Stimulated activated CD8-positive, alpha-beta memory T cell treated with anti-CD3 and anti-CD28 coated beads, Interleukin-7, amount 100 ng/mL, for 1 hour (primary cell): ENCODE measurements at places on chromosomes 5 and 9.

DNA sequence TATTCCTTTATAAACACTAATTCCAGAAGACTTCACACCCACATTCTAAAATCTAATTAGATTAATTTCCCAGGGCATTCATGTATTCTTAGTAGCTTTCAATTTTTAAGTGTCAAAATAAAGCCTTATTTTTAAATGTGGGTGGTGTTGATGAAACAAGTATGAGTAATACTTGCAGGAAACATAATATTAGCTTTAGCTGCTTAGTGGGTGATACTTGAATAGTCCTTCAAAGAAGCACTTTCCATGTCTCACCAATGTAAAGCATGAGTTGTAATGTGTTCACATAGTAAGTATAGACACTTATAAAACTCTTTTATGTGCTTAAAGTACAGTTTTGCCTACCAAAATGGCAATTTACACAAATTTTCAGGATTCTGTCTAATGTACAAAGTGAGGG, 6.9 kb downstream of the FNBP1 start:
- DNase-seq, result no peak

DNA sequence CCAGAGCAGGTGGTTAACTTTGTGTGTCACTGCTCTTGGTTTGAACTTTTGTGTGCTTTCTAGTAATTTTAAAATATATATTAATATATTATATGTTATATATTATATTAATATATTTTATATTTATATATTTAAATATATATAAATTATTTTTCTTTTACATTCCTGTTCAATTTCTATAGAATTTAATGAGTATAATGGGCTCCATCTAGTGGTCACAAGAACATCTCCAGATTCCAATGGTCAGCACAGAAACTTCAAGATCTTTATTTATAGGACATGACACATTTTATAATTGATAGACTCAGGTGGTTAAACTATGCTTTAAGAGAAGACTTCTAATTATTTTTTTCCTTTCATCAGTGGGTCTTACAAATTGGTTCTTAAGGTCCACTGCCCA, 39.1 kb downstream of the COL23A1 start:
- no peak for DNase-seq

DNA sequence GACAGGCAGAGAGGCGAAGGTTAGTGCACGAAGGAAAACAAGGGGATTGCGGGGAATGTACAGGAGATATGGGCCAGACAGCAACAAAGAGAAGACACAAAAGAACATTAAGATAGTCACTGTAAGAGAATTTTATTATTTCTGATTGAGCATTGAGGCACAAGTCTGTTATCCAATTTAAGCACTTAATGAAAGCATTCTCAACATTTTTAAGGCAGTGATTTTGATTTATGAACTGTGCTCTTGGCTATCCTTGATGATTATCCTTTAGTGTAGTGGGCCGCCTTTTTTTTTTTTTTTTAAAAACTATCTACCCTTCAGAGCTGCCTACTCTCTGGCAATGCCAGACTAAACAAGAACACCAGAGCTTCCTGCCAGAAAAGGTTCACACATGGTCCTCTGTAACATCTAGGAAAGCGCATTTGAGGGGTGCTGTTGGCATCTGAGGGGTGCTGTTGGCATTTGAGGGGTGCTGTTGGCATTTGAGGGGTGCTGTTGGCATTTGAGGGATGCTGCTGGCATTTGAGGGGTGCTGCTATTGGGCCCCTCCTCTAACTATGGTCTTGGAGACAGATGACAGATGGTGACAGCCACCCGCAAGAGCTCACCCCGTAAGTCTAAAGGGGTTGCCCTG, 3.0 kb downstream of the DAP start:
- DNase-seq, result no peak

GRCh38 chr5:44574678-44575077, 185.5 kb upstream of the FGF10 start:
- DNase-seq, result no peak

GRCh38 chr5:89191374-89191773, 308.4 kb upstream of the MEF2C start:
- DNase-seq, result no peak
